Activated T-helper 2 cell treated with anti-CD3 and anti-CD28 coated beads, Interferon-gamma antibody, Interleukin-2, Interleukin-4, amounts not matched to agents 10 μg/mL and 5 μg/mL and 100 μg/mL, durations not matched to agents 14 hours and 24 hours and 36 hours (primary cell): ENCODE measurements at places on chromosomes 4 and X.

GRCh38 chr4:82839624-82840023 lies 41.0 kb upstream of the SCD5 start:
- H3K27ac ChIP-seq, result no peak overlapping the region
- peaks cover 53% of the 10 kb centered on the region for H3K36me3 ChIP-seq
- no peaks in the 10 kb centered on the region for H3K4me1 ChIP-seq
- no peaks in the 10 kb centered on the region for H3K27me3 ChIP-seq
- DNase-seq, result no peak

- no peak overlapping the region for H3K4me3 ChIP-seq
- H3K27me3 ChIP-seq, result no peaks in the 10 kb centered on the region
- H3K36me3 ChIP-seq, result no peaks in the 10 kb centered on the region
- no peak overlapping the region for H3K27ac ChIP-seq
Observed at GRCh38 chrX:13024986-13025385, 19.4 kb downstream of the FAM9C start.

GRCh38 chrX:49209434-49210251 lies 9.7 kb upstream of the SYP start:
- H3K27me3 ChIP-seq, result no peaks in the 10 kb centered on the region
- H3K27ac ChIP-seq, result no peak overlapping the region
- no peak for DNase-seq

DNA sequence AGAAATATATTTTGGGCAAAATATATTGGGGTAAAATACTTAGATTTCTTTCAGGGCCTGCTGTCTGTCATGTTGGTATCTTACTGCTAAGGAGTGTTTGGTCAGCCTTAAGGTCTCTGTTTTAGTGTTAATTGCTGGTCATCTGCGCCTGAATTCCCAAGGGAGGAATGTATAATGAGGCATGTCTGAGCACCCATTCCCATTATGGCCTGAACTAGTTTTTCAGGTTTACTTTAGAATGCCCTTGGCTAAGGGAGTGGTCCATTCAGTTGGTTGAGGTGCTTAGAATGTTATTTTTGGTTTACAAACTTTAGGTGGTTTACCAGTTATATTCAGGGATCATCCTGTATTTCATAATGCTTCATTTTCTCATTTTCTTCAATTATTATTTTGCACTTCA lies 125.9 kb downstream of the CFAP299 start:
- H3K4me3 ChIP-seq, result no peak overlapping the region
- H3K4me1 ChIP-seq, result peaks cover 8% of the 10 kb centered on the region
- H3K27ac ChIP-seq, result no peak overlapping the region
- H3K27me3 ChIP-seq, result peaks cover under 1% of the 10 kb centered on the region

- H3K4me1 ChIP-seq, result peaks cover 1% of the 10 kb centered on the region
- H3K4me3 ChIP-seq, result no peak overlapping the region
Observed at GRCh38 chrX:10197279-10198210, 40.8 kb downstream of the CLCN4 start.

DNA sequence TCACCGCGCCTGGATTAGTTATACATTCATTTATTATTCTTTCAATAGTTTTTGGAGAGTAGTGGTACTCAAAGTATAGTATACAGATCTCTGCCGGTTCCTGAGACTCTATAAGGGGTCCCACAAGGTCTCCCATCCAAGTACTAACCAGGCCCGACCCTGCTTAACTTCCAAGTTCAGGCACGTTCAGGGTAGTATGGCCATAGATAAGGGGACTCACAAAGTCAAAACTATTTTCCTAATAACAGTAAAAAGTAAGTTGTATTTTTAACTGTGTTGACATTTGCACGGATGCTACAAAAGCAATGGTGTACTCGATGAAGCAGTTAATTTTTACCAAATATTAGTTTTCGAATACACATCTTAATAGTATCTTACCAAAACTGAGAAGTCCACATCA lies 84.4 kb upstream of the STK26 start:
- H3K4me3 ChIP-seq, result no peak overlapping the region
- peaks cover 11% of the 10 kb centered on the region for H3K4me1 ChIP-seq
- no peaks in the 10 kb centered on the region for H3K36me3 ChIP-seq
- no peak overlapping the region for H3K27ac ChIP-seq
- H3K27me3 ChIP-seq, result no peaks in the 10 kb centered on the region

- peaks cover 29% of the 10 kb centered on the region for H3K36me3 ChIP-seq
- no peak overlapping the region for H3K4me3 ChIP-seq
- no peaks in the 10 kb centered on the region for H3K27me3 ChIP-seq
- DNase-seq, result no peak
Observed at GRCh38 chr4:123430031-123430430, 33.4 kb downstream of the SPRY1 start.

DNA sequence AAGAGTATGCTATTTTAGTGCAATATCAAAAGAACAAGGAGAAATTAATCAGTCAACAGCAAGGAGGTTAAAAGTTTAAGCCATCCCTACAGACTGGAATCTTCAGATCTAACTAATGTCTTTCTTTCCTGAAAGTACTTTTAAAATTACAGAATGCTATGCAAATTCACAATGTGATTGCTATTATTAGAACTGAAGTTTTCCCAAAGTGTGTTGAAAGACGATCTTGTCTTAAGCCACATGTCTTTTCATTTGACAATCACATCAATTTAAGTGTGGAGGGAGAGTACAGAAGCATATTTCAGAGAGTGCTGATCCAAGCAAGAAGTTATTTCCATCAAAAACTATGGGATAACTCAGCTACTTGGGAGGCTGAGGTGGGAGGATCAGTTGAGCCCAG lies 64.7 kb upstream of the TNIP3 start:
- H3K4me3 ChIP-seq, result no peak overlapping the region
- no peaks in the 10 kb centered on the region for H3K27me3 ChIP-seq
- H3K4me1 ChIP-seq, result peaks cover 28% of the 10 kb centered on the region
- no peak overlapping the region for H3K27ac ChIP-seq
- peaks cover 3% of the 10 kb centered on the region for H3K36me3 ChIP-seq
